Peyer's patch (tissue), 4 donors: ENCODE measurements at places on chromosomes 4 and X. TPM values are rescaled to one million over a fixed set of nuclear protein-coding genes. Genes with fewer than 3 reads are reported as not detected.

The DCAF4L1 gene
- 0.53 TPM for total RNA-seq

The CYBB gene
- total RNA-seq: 35.5 TPM

The HMGN5 gene
- 1.5 TPM for total RNA-seq

The RASGEF1B gene
- total RNA-seq: 15.4 TPM

The FAM241A gene
- 1.7 TPM for total RNA-seq

The TMPRSS11D gene
- total RNA-seq: not detected

The SSX2B gene
- not detected for total RNA-seq

The GYPE gene
- not detected for total RNA-seq

The ZMAT1 gene
- total RNA-seq: 6.6 TPM

The MRFAP1L1 gene
- 37.4 TPM for total RNA-seq

The FGA gene
- not detected for total RNA-seq

The SSX2 gene
- total RNA-seq: not detected

The RIBC1 gene
- not detected for total RNA-seq

The MID1IP1 gene
- total RNA-seq: 29.9 TPM

DNA sequence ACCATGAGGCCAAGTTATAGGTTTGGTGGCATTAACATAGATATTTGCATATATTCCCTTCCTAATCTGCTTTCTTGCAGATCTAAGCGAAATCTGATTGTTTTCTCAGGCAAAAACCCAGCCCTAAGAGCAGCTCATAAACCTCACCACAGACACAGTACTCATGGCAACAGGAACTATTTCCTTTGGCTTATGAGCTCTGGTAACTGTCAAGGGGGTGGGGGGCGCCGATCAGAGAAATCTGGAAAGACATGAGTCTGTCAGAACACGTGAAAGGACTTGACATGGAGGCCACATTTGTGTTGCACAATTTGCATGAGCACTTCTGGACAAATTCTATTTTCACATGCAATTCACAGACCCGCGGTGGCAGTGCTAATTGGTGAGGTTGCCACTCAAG, 83.7 kb downstream of the MGST2 start:
- no peak overlapping the region for H3K4me3 ChIP-seq
- H3K27ac ChIP-seq: no peak overlapping the region
- DNase-seq: no peak
- no peaks in the 10 kb centered on the region for H3K36me3 ChIP-seq

DNA sequence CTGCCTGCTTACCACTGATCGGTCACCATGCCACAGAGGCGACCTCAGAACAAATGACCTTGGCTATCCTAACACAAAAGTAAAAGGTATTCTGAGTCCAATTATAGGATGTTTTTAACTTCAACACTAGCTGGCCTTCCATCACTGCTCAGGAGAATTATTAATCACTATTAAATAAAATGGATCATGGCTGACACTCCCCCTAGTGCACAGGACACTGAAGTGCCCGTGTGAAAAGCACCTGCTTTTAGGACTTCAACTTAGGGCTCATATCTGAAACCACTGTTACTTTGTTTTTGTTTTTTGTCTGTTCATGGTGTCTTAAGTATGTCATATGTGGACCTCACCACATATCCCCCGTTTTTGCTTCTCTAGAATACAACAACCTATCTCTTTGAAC, 33.9 kb downstream of the STX18 start:
- no peaks in the 10 kb centered on the region for H3K36me3 ChIP-seq
- H3K4me1 ChIP-seq: no peaks in the 10 kb centered on the region
- no peak for DNase-seq
- H3K27ac ChIP-seq: no peak overlapping the region
- no peaks in the 10 kb centered on the region for H3K27me3 ChIP-seq

GRCh38 chr4:84644087-84644486, 61.2 kb downstream of the CDS1 start:
- H3K4me3 ChIP-seq: no peak overlapping the region
- H3K4me1 ChIP-seq: no peaks in the 10 kb centered on the region
- H3K27me3 ChIP-seq: no peaks in the 10 kb centered on the region
- no peak for DNase-seq
- peaks cover 17% of the 10 kb centered on the region for H3K36me3 ChIP-seq

- peak overlapping the region; percentile 69 for H3K4me3 ChIP-seq
- DNase-seq: no peak
- H3K27me3 ChIP-seq: no peaks in the 10 kb centered on the region
Observed at GRCh38 chr4:89305028-89305427, 2.6 kb downstream of the GPRIN3 start.

GRCh38 chr4:144670776-144671175, 24.8 kb downstream of the HHIP start:
- no peaks in the 10 kb centered on the region for H3K27me3 ChIP-seq
- DNase-seq: no peak
- no peak overlapping the region for H3K4me3 ChIP-seq
- no peaks in the 10 kb centered on the region for H3K4me1 ChIP-seq

DNA sequence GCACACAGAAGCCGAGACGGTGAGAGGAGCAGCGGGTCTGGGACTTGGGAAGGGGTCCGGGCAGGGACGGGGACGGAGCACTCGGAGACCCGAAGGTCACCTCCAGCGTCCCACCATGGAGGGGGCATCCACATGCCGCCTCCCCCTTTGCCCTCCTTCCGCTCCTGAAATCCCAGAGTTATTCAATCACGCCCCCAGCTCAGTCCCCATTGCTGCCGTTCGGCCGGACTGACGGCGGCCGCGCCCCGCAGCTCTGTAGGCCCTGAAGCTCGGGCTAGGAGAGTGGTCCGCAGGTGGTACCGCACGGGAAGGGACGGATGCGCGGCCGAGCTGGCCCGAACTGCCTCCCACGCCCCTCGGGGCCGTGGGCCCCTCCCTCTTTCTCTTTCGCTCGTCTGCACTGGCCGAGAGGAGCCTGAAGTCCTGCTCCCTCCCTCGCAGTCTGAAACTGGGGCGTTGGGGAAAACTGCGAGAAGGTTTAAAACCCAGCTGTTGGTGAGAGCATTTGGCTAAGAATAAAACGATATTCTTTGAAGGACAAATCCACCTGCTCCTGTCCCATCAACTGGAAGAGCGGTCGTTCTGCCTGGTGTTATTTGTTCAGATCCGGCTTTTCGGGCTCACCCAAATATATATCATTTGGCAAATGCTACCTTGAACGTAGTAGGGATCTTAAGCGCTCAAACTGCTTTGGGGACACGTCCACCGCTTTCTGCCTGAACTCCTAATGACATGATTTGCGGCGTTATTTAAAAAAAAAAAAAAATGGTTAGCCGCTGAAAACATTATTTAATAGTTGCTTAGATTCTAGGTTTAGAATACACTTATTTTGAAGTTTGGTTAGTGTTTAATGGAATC, 719 bp downstream of the USO1 start:
- DNase-seq: peak; percentile 56
- H3K36me3 ChIP-seq: no peaks in the 10 kb centered on the region
- peaks cover 25% of the 10 kb centered on the region for H3K4me1 ChIP-seq
- H3K4me3 ChIP-seq: peak overlapping the region; percentile 86
- H3K27me3 ChIP-seq: no peaks in the 10 kb centered on the region

GRCh38 chr4:93834249-93835066, 5.9 kb downstream of the ATOH1 start:
- H3K27me3 ChIP-seq: peaks cover 18% of the 10 kb centered on the region
- H3K36me3 ChIP-seq: no peaks in the 10 kb centered on the region
- H3K4me1 ChIP-seq: no peaks in the 10 kb centered on the region
- no peak overlapping the region for H3K4me3 ChIP-seq
- no peak for DNase-seq

DNA sequence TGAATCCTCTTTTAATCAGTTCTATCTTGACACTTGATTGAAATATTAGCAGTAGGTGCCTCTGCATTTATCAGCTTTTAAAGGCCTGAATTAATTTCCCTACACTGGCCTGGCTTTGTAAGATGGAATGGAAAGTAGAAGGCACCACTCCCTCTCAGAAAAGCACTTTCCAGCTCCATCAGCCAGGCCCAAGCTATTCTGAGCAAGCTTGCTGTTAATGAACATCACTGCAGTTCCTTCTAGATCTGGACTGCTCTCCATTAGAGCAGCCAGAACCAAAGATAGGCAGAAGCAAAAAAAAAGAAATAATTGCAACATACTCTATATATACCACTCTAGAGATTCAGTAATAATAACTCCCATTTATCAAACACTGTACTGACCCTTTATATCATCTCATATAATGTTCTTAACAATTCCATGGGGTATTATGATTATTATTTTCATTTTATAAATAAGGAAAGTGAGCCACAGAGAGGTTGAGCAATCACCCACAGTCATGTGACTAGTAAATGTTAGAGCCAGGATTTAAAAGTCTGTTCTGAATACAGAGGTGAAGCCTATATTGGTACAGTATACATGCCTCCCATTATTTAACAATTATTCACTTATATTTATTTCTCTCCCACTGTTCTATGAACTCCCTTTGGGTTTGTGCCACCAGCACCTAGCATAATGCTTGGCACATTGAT, 39.4 kb upstream of the GPC3 start:
- no peak for DNase-seq
- H3K27ac ChIP-seq: no peak overlapping the region
- no peaks in the 10 kb centered on the region for H3K36me3 ChIP-seq
- H3K4me3 ChIP-seq: no peak overlapping the region

DNA sequence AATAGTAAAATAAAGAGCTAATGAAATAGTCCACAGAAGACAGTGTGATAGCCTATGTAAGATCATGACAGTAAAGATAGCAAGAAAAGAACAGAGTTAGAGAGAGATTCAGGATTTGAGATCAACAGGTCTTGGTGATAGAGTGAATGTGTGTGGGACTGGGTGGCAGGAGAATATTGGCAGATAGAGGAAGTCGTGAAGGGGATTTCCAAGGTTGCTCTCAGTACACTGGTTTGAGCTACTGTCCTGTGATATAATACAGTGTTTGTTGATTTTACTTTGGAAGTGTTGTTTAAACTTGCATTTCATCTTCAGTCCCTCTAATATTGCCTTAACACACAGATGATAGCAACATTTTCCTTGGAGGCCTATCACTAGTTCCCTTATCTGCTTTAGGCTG, 44.1 kb downstream of the DTHD1 start:
- H3K4me1 ChIP-seq: no peaks in the 10 kb centered on the region
- H3K36me3 ChIP-seq: no peaks in the 10 kb centered on the region
- H3K27ac ChIP-seq: no peak overlapping the region
- no peak for DNase-seq

- H3K36me3 ChIP-seq: no peaks in the 10 kb centered on the region
- H3K27ac ChIP-seq: no peak overlapping the region
- no peaks in the 10 kb centered on the region for H3K4me1 ChIP-seq
- no peak overlapping the region for H3K4me3 ChIP-seq
Observed at GRCh38 chr4:6603128-6603527, 28.1 kb downstream of the MAN2B2 start.

DNA sequence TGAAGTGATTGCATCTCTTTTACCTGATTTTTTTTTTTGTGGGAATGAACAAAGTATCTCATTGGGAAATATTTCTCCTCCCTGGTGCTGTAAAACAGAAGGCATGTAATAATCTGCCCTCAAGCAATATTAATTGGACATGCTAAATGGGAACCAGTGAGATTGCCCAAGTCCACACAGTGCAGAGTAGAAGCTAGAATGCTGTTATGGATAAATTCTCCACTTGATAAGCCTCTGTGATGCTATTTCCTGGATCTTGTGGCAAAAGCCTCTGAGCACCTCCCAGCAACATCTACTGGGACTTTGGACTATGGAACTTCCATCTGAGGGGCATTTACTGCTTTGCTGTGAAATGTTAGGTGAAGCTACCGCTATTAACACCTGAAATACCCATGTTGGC, 46.9 kb upstream of the YTHDC1 start:
- no peak for DNase-seq
- no peaks in the 10 kb centered on the region for H3K4me1 ChIP-seq
- H3K27me3 ChIP-seq: no peaks in the 10 kb centered on the region
- H3K27ac ChIP-seq: no peak overlapping the region
- H3K4me3 ChIP-seq: no peak overlapping the region
- H3K36me3 ChIP-seq: no peaks in the 10 kb centered on the region

- H3K4me3 ChIP-seq: no peak overlapping the region
- no peak overlapping the region for H3K27ac ChIP-seq
- no peak for DNase-seq
- H3K36me3 ChIP-seq: no peaks in the 10 kb centered on the region
- H3K27me3 ChIP-seq: no peaks in the 10 kb centered on the region
Observed at GRCh38 chr4:71554025-71554424, 215.2 kb downstream of the SLC4A4 start.

DNA sequence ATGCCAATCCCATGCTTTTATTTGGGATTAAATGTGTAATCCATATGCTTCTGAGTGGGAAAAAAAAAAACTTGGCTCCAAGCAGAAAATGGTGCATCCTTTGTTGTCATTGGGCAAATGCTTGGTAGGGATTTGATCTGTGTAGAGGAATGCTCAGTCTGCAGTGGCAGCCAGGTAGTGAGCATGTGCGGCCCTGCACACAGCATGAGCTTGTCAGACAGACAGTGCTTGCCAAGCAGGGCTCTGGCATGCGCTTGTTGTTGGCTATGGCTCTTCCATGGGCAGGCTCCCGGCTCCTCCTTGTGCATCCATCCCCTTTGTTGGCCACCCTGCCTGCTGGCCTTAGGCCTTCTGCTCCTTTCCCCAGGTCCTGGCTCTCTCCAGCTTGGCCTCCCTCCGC, 130.3 kb downstream of the GPR143 start:
- no peaks in the 10 kb centered on the region for H3K36me3 ChIP-seq
- DNase-seq: no peak
- no peak overlapping the region for H3K27ac ChIP-seq
- no peak overlapping the region for H3K4me3 ChIP-seq

- H3K27ac ChIP-seq: no peak overlapping the region
- peaks cover 4% of the 10 kb centered on the region for H3K4me1 ChIP-seq
- no peaks in the 10 kb centered on the region for H3K27me3 ChIP-seq
Observed at GRCh38 chrX:153507484-153508178, 9.8 kb upstream of the ATP2B3 start.

DNA sequence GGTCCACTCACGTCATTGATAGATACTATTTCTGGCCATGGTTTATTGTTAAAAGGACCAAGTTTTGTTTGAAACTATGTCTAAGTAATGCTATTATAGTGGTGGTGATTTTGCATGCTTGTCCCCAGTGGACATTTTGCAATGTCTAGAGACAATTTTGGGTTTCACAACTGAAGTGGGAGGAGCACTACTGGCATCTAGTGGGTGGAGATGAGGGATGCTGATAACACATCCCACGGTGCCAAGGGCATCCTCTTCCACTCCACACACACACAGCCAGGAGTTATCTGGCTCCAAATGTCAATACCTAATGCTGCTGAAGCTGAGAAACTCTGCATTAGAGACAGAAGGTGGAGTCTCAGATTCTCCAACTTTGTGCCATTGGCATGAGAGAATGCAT, 131.2 kb downstream of the FRMPD4 start:
- H3K27me3 ChIP-seq: no peaks in the 10 kb centered on the region
- no peak overlapping the region for H3K27ac ChIP-seq
- H3K4me3 ChIP-seq: no peak overlapping the region
- H3K36me3 ChIP-seq: no peaks in the 10 kb centered on the region
- H3K4me1 ChIP-seq: no peaks in the 10 kb centered on the region
- no peak for DNase-seq

GRCh38 chr4:123304151-123304964, 92.2 kb upstream of the SPRY1 start:
- H3K36me3 ChIP-seq: no peaks in the 10 kb centered on the region
- H3K4me3 ChIP-seq: no peak overlapping the region
- no peak overlapping the region for H3K27ac ChIP-seq
- no peaks in the 10 kb centered on the region for H3K4me1 ChIP-seq
- no peak for DNase-seq
- no peaks in the 10 kb centered on the region for H3K27me3 ChIP-seq
